ENCODE measurements at places on chromosomes 12 and 14.

DNA sequence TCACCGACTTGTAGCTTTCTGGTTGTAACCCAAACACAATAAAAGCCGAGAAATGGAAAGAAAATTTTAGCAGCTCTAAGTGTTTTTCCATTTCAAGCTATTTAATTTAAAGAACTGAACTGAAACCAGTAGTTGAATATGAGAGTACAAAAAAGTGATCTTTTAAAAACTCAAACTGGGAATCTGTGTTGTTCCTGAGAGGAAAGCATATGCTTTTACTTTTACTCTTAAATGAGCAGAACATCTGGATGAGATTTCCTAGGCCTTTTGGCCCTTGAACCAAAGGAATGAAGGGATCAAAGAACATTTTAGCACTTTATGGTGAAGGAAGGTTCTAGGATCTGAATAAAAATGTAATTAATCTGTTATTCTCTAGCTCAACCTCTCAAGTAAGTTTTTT is 1.3 kb downstream of the KERA start:
- no peak for DNase-seq

DNA sequence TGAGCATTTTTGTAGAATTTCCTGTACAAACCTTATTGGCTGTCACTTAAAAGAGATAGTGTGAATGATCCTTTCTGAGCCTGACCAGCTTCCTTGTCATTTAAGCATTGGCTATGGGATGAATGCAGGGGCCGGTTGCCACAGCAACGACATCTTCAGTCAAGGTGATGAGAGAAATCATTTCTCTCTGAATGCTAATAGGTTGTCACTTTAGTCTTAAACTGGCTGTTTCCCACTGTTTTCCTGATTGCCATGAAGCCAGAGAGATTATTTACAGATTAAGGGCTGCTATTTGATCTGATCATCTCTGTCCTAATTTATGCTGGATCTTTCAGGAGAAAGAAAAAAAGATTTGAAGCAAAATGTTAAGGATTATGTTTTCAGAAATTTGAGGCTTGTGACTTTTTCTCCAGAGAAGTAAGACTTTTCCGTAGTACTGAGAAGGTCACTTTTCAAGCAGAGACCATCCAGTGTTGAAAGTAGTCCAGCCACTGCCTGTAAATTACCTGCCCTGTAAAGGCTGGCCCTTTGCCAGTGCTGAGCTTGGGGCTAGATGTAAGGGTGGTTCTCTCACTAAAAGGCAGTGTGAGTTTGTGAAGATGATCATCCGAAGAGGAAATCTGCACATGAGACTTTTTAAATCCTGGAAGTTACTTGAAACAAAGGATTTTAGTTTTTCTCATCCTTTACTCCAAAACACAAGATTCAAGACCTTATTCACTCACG is 235.6 kb downstream of the DACT1 start:
- DNase-seq, result no peak

- DNase-seq, result no peak
Observed at GRCh38 chr12:110108309-110109036, 15.7 kb upstream of the IFT81 start.

DNA sequence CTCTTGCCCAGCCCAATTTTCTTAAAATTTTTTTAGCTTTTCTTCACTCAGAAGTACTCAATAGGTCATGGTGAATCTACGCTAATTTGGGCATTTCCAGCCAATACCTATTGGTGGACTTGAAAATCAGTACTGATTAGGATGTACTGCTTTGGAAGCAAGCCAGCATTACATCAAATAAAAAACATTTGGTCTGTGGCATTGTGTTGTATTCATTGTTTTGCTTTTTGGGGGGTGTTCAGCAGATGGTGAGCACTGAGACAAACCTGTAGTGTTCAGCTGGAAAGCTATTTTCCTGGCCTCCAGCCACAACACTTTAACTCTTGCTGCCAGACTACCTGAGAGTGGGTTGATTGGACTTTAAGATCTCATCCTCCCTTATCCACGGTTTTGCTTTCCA is 4.0 kb downstream of the MAPKAPK5 start:
- no peak for DNase-seq

GRCh38 chr12:95859344-95859816 is 628 bp downstream of the SNRPF start:
- no peak for DNase-seq

GRCh38 chr12:57227315-57228115 is 2.0 kb upstream of the SHMT2 start:
- no peak for DNase-seq

- peak; percentile 12 for DNase-seq
Observed at GRCh38 chr14:66105815-66106214, 380.4 kb upstream of the CCDC196 start.

DNA sequence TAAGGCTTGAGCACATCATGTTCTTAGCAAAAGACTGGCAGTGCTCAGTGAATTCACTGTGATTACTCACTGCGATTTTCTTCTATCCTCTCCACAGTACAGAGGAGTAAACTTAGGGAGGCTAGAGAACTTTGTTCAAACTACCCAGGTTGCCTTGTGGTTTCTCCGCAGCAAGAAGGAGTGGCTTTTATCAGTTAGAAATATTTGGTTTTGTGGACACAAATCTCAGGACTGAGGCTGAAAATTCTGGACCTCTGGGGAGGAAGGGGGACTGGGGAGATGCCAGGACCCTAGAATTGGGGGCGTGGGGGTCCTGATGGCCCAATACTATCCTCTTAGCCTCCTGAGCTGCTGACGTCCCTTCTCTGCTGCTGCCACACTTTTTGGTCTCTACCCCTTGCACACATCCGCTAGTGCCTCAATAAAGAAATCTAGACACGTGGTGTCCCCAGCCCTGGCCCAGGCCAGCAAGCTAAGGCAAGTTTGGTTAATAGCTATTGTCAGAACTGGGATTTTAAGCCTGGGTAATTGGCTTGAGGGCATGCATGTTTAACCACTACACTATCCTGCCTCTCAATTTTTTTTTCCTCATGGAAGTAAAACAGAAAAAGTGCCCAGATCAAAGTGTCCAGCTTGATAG is 842 bp downstream of the OAS2 start:
- DNase-seq, result no peak

DNA sequence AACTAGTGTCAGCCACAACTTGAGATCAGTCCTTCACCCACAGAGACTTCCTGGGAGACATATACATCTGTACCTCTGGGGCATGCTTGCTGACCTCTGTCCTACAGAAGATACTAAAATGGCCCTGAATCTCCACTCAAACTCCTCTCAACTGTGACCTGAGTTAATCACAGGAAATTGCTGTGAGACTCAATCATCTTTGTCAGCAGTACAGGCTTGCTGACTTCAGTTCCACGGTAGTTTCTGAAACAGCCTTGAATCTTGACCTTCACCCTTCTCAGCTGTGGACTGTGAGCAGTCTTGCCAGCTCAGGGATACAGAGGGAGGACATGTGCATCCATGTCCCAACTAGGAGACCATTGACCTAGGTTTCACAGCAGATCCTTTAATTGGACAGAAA is 1.4 kb upstream of the KLRC1 start:
- DNase-seq, result no peak

DNA sequence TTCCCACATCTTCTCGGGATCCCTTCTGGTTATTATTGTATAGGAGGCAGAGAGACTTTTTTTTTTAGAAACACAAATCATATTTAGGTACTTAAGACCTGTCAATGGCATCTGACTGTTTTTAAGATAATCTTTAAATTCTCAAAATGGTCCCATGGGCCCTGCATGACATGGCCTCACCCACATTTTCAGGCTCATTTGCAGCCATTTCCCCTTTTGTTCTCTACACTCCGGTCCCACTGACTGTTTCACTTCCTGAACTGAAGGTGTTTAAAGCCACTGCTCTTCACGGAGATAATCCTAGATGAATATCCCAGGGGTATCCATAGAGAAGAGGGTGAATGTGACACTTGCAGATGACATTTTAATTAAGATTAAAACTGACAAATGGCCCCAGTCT is 12.3 kb upstream of the C12orf71 start:
- no peak for DNase-seq

DNA sequence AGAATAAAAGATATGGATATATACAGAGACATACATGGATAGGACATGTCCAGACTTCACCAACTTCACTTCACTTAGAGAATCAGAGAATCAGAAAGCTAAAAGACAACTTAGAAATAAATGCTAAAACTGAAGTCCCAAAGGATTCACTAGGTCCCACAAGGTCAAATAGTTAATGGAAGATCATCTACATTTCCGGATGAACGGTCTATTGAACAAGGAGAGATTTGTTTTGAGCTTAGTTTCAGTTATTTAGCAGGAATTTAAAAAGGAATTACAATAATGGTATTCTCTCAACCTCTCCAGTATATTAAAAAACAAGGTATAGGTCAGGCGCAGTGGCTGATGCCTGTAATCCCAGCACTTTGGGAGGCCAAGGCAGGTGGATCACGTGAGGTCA is 187.0 kb downstream of the MED13L start:
- peak; percentile 38 for DNase-seq

GRCh38 chr14:51719955-51720354 is 68.2 kb downstream of the FRMD6 start:
- DNase-seq, result no peak

DNA sequence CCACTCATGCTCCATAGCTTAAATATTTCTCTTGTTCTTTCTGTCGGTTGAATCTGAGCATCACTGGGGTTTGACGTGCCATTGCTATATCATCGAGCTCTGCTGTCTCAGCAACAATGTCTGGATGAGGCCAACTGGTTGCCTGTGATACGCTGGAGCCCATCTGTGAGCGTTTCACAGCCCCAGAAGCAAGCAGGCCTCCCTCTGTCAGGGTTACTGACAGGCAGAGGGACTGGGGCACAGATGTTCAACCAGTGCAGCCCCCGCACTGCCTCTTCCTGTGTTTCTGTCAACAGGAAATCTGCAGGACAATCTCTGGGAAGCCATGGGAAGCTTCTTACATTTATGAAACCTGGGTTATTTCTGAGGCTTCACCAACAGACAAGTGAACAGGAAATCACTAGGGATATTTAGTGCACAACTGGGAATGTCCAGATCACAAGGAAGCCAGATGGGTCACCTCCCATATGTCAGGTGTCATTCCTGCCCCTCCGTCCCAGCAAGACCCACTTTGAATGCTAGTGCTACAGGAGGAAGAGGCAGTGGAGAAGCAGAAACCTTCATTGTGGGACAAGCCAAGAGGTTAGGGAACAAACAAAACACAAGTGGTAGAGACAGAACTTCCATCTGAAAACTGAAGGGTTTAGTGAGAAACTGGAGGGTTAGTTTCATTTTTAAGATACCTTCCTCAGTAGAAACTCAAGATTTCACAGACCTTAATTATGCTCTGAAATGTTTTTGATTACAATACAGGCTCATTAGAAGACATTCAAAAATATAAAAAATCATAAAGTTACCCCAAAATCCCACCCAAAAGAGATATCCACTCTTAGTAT is 24.1 kb downstream of the DMAC2L start:
- DNase-seq, result no peak

DNA sequence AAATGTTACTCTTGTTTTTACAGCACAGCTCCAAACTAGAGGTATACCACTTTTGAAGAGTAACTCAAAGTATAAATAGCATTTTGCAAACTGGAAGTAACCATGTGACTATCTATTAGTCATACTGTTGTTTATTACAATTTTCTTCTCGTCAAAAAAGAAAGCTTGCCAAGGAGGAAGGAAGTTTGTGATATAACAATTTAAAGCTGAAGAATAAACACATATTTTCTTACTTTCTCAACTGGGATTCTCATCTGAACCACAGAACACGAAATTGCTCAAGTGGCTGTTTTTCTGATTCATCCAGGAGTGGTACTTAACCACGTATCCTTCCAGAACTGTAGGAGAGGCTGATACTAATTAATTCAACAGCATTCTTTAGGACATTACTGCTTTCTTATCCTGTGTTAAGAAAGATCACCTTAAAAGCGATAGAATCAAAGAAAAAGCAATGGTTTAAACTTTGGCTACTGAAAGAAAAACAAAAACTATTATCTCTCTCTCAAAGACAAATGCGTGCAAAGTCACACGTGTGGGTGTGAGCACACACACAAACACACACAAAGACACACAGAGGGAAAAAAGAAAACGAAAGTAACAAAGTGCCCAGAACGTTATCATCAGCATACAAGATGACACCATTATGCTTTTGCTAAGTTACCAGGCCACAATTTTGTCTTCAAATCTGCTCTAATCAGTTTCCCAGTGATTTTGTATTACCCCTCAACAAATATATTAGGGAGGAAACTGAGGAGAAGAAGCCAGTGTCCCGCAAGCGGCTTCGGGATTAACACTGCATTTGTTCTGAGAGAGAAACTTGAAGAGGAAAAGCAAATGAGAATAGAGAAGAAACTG is at the start of gene CLEC2B:
TSS of gene CLEC2B (minus strand) at position 48 of the 855 bp plus-strand sequence.
- peak; percentile 49 for DNase-seq

DNA sequence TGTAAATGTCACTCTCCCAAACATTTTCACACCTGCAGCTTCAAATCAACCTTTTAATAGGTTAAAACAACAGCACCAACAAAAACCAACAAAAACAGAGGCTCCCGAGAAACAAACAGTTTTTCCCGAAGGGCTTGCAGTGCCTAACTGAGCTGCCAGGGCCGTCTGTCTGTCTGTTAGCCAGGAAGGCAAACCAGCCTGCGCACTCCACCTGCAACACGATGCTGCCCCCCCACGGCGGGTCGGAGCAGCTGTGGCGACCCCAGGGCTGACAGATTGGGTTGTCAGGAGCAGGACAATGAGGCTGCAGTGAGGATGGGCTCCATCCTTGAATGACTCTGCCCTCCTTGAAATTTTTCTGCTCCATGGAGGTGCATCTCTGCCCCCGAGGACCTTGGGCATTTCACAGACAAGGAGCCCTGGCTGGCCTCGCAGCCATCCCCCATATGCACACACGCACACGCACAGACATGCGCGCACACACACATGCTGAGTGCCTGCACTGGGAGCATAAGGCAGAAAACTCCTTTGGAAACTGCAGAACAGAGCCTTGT is 2.6 kb downstream of the RTL1 start:
- DNase-seq, result no peak

- DNase-seq, result no peak
Observed at GRCh38 chr14:92108345-92109254, 2.2 kb upstream of the ATXN3 start.

- DNase-seq, result no peak
Observed at GRCh38 chr12:46627686-46628085, 198.1 kb downstream of the SLC38A4 start.

GRCh38 chr14:25622763-25623162 is 572.8 kb upstream of the STXBP6 start:
- no peak for DNase-seq

DNA sequence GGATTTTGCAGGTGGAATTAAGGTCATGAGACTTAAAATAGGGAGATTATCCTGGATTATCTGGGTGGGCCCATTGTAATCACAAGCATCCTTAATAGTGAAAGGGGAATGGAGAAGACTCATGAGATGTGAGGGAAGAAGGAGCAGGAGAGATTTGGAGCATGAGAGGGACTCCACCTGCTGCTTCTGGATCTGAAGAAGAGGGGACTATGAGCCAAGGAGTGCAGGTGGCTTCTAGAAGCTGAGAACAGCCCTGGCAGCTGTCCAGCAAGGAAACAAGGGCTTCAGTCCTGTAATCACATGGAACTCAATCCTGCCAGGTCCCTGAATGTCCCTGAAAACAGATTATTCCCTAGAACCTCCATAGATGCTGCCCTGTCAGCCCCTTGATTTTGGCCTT is 67.8 kb downstream of the PELI2 start:
- DNase-seq, result no peak
